Stimulated activated CD4-positive, alpha-beta T cell treated with anti-CD3 and anti-CD28 coated beads, Interleukin-1b, Interleukin-23, amount 100 ng/mL, for 1 hour (primary cell): ENCODE measurements at places on chromosomes 3 and 15.

- DNase-seq, result no peak
These were observed 527.9 kb upstream of the TBL1XR1 start for GRCh38 chr3:177725165-177725564.

GRCh38 chr3:190360228-190360627, 27.7 kb upstream of the CLDN16 start:
- no peak for DNase-seq

GRCh38 chr3:50120364-50121071, 31.8 kb downstream of the RBM5 start:
- no peak for DNase-seq

DNA sequence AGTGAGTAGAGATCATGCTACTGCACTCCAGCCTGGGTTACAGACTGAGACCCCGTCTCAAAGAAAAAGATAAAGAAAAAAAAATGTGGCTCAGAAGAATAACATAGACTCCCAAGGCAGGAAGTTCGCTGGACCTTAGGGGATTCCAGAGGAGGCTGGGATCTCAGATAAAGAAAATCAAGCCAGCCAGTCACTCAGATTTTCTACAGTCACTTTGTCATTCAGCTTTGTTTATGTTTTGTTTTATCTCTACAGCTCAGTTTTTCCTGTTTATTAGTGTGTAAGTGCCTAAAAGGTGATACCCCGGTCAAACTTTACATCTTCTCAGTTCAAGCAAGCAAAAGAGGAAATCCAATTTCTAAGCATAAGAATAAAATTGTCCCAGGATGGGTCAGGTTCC, 6.3 kb downstream of the TMEM202 start:
- DNase-seq, result no peak

DNA sequence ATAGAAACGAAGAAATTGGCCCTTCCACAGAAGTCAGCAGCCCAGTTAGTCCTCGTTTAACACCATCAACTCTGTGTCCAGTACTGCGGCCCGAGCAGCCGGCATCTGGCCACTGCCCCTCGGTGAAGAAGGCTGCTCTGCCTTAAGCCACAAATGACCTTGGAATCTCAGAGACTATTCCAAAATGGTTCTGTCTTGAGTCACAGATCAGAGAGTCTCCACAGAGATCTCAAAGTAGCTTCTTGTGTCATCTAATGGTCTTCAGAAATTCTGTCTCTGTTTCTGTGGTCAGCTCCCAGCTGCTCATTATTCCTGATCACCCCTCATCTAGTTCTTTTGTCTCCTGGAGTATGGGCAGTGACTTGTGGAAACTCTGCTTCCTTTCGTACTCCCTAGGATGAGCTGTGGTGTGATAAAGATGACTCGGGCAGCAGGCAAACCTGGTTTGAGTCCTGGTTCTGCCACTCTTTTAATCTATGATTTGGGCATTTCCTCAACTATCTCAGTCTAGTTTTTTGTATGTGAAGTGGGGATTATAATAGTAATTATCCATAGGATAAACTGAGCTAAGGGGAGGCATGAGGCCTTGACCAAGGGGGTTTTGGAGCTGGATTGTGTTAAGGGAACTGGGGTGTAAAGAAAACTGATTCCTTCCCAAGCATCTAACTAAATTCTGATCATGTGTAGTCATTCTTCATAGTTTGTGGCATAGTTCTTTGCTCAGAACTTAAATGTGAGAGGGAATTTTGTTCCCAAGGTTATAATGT, 22.6 kb downstream of the CRTC3 start:
- no peak for DNase-seq

- no peak for DNase-seq
These were observed 85.1 kb upstream of the TRA2B start for GRCh38 chr3:186022931-186023330.

GRCh38 chr3:48528754-48529153, 24.8 kb upstream of the SHISA5 start:
- no peak for DNase-seq

DNA sequence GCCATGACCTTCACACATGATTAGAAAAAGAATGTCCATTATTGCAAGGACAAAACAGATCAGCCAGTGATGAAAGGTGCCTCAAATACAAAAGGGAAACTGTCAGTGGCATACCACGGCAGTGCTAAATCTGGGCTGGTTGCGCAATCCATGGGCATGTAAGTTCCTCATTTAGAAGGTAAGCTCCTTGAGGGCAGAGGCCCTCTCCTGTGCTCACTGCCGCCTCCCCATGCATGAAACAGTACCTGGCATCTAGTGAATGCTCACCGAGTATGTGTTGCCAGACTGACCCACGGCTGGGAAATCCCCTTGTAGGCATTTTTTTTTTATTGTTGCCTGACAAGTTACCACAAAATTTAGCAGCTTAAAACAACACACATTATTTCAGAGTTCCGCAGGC, 312.1 kb upstream of the CHRM5 start:
- DNase-seq, result no peak

DNA sequence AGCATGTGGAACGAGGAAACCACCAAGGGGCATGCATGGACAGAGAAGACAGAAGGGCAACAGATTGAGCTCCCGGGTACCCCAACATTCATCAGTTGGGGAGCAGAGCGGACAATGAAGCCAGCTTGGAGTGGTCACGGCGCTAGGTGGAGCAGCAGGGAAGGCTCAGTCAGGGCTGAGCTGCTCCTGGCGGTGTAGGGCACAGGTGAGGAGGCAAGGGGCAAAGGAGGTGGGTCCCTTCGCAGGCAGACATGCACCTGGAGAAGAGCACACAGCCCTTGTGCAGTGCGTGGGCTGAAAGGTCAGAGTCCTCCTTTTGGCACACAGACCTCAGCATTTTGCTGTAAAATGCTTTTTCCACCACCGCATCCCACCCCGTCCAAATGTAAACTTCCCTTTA, 90.0 kb upstream of the SLC6A6 start:
- DNase-seq, result no peak

GRCh38 chr3:194043516-194043915, 92.4 kb upstream of the HES1 start:
- no peak for DNase-seq
